Suprapubic skin (tissue), 4 donors: ENCODE measurements at places on chromosomes 12 and 14. TPM values are rescaled to one million over a fixed set of nuclear protein-coding genes. Genes with fewer than 3 reads are reported as not detected.

- H3K4me1 ChIP-seq, result no peaks in the 10 kb centered on the region
- H3K4me3 ChIP-seq, result no peak overlapping the region
- H3K27me3 ChIP-seq, result no peaks in the 10 kb centered on the region
- H3K36me3 ChIP-seq, result no peaks in the 10 kb centered on the region
- DNase-seq, result no peak
Measured at GRCh38 chr14:48944809-48945208, 641.4 kb downstream of the RPS29 start.

DNA sequence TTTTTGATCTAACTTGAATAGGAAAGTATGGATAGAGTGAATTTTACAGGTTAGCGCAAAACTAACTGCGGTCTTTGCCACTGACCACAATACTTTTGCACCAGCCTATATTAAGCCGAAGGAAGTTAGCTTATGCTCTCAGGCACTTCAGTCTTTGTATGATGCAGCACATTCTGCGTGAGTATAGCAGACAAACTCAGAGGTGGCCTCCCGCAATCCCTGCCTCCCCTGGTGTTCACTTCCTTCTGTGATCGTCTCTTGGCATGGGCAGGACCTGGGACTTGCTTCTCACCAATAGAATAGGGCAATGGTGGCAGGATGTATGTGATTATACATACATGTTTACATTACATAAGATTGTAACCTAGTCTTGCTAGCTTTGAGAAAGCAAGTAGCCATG, 10.3 kb upstream of the SLC6A13 start:
- H3K4me1 ChIP-seq, result no peaks in the 10 kb centered on the region
- no peak overlapping the region for H3K27ac ChIP-seq
- no peak for DNase-seq
- no peaks in the 10 kb centered on the region for H3K36me3 ChIP-seq
- H3K27me3 ChIP-seq, result no peaks in the 10 kb centered on the region
- no peak overlapping the region for H3K4me3 ChIP-seq

The RPS6KL1 gene
- 1.6 TPM for total RNA-seq

The DDN gene
- 0.23 TPM for total RNA-seq
